ENCODE measurements at places on chromosomes 6 and 20. TPM values are rescaled to one million over a fixed set of nuclear protein-coding genes. Genes with fewer than 3 reads are reported as not detected.

CD83 gene
- total RNA-seq, result 7.5 TPM

SLC26A8 gene
- total RNA-seq, result 0.80 TPM

ADGRF4 gene
- total RNA-seq, result not detected

GGTLC1 gene
- total RNA-seq, result not detected

DNA sequence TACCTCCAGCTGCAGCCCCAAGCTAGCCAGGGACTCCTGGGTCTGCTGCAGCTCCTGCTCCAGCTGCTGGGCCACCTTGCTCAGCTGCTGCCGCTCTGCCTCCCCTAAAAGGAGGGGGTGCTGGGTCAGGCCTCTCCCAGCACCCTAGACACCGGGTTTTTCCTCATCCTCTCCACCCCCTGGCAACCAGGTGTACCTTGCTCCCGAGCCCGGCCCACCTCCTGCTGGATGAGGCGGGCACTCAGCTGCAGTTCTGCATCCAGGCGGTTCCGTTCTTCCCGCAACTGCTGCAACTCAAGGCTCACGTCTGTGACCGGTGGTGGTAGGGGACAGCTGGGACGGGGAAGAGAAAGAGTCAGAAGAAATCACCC is 6.1 kb upstream of the PSORS1C2 start:
- DNase-seq, result no peak

DNA sequence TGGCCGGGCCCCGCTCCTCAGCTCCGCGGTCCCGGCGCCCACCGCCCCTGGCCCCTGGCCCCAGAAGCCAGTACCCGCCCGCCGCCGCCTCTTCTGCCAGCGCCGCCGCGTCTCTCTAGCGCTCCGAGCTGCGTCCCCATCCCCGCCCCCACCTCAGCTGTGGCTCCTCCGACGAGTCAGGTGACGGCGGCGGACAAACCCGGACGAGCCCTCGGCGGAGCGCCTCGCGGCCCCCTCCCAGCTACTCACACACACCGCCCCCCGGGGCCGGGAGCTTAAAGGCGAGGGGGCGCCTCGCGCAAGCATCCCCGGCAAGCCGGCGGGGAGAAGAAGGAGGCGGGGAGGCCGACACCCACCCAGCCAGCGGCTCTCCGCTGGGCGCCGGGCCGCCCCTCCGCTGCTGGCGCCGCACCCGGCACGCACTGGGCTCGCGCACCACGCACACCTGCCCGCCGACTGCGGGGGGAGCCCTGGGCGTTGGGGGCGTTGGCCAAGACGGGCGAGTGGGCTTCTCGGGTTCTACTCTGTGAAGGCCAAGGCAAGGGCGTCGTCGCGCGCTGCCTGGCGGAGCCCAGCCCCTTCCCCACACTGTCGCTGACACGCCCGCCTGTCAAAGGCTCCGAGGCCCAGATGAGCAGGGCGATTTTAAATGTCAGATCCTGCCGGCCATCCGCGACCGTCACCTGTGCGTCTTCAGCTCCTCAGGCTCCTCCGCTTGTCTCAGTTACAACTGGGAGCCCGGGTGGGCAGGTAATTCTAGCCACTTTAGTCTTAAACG is at the start of gene SNAP91:
SNAP91 (minus strand) TSS at position 132 of the 778 bp plus-strand sequence. CDS start 1,174 bp downstream, outside the sequence.
- DNase-seq, result peak; percentile 81

DNA sequence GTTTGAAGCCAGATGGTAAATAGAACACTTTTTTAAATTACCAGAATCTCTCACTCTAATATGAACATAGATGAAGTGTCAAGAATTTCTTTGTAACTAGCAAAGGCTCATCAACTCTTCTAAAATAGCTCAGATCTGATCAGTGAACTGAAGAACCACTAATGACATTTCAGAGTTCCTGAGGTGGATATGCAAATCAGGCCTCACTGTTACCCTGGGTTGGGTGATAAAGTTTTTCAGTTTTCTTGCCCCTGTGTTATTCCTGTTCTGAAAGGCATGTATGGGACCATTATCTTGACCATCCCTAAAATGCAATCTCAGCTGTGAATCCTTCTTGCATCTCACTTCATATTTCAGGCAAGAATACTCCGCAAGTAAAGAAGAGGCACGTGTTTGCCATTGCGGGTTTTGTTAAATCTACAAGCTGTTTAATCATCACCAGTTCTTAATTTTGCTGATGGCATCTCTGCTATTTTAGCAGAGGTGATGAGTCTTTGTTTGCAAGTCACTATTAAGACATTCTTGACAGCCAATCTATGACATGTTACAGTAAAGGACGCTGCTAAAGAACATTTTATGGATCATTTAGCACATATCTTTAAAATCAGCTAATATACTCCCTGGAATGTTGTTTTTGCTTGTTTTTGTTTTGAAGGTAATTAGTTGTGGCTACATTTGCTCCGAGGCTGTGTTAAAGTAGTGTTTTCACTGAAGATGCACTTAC is 47.9 kb downstream of the KHDC1L start:
- DNase-seq, result no peak

DNA sequence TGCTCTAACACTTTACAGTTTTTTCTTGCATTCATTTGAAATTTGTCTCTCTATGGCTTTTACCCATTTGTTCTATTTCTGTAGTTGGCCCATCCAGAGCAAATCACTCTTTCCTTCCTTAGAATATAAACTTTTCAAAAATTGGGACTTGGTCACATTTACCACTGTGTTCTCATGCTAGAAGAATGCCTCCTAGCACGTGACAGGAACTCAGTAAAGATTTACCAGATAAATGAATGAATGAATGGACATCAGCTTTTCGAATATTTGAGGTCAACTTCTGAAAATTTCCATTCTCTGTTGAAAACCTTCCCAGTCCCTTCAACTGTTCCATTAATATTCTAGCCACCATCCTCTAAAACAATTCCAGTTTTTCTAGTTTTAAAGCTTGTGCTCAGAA is 294.5 kb downstream of the CD83 start:
- DNase-seq, result no peak

DNA sequence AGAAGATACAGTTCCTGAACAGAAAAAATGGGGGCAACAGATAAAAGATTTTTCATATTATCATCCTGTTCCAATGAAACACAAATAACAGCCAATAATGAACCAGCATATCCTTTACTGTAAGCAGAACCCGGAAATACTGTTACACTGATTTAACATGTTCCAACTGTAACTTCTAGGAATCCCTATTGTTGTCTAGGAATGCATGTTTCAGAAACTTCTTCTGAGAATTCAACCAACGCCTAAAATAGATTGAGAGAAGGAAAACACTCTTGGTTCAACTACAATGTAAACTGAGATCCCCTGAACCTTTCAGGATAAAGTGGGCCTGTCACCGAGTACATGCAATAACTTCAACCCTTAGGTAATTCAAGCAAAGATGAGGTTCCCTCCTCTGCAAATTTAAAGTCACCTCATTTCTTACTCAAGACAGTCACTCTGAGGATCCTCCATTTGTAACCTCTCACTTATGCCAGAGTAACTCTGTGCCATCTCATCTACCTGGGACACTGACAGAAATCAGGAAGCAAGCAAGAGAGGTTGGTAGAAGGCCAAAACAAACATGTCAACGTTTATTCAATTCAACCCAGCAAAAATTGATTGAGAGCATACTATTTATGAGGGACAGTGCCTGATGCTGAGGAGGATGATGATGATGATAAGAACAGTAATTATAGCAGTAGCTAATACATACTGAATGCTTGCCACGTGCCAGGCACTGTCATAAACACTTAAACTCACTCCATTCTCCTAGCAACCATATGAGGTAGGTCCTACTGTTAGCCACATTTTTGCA is 14.1 kb downstream of the UBE3D start:
- DNase-seq, result no peak

DNA sequence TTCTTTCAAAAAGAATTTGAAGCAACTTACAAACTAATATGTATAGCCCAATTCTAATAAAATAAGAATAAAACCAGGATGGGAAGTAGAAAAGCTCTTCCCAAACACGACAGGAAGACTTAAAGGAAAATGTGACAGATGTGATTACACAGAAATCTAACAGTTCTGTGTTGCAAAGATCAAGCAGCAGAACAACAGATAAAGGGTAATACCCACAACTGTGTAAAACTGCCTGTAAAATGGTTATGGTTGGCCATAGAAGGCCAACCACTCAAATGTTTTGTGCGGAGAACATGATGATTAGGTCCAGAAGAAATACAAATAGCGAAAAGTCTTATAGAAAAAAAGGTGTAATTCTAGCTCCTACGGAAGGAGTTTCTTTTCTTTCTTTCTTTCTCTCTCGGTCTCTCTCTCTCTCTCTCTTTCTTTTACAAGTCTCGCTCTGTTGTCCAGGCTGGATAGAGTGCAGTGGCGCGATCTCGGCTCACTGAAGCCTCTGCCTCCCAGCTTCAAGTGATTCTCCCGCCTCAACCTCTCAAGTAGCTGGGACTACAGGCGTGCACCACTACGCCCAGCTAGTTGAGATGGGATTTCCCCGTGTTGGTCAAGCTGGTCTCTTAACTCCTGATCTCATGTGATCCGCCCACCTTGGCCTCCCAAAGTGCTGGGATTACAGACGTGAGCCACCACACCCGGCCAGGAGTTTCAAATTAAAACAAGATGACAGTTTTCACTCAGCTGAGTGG is 128.5 kb downstream of the QRSL1 start:
- no peak for DNase-seq

DNA sequence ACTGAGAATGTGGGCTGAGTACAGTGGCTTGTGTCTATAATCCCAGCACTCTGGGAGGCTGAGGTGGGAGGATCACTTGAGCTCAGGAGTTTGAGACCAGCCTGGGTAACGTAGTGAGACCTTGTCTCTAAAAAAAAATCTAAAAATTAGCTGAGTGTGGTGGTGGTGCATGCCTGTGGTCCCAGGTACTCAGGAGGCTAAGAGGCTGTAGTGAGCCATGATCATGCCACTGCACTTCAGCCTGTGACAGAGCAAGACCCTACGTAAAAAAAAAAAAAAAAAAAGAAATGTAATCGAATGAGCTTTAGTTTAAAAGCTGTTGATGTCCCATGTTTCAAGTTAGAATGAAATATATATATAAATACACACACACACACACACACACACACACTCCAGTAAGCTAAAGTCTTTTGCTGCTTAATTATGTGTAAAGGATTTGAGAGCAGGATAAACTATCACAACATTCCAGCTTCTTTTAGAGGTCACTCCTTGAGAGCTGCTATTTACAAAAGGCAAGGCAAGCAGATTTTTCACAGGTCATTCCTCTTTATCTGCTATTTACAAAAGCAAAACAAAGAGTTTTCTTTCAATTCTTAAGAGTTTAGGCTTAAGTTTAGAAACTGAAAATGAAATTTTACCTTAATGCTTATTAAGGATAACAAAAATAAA is 4.7 kb upstream of the MICAL1 start:
- DNase-seq, result no peak

DNA sequence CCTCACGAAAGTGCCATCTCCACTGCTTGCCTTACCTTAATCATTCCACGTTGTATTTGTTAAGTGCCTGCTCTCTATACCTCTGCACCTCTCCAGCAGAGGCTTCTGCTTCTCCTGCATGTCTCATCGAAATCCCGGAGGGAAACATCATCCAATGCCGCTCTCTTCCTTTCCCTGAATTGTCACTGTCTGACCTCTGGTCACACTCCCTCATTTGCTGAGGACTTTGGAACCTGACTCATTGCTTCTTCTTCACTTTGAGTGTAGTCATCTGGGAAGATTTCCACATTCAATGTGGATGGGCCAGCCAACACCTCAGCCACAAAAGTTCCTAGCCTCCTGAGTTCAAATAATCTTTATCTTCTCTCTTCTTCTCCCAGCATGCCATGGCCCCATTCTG is 78.9 kb upstream of the BEND6 start:
- DNase-seq, result no peak

DNA sequence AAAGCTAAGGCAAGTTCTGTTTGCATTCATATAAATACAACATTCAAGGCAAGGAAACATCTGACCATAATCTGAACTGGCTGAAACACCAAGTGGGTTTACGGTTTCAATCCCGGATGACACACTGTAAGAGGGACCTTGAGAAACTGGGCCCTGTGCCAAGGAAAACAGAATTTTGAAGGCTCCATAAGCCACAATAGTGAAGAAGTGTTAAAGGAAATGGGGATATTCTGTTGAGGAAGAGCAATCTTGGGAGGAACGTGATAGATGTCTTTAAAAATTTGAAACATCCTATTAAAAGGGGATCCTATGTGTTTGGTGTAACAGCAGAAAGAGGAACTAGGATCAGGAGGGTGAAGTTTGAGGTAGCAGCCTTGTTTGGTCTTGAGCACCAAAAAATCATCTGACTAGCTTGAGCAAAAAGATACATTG is 82.4 kb upstream of the TAB2 start:
- no peak for DNase-seq

GRCh38 chr6:101703311-101703710 is 309.8 kb downstream of the GRIK2 start:
- DNase-seq, result no peak

DNA sequence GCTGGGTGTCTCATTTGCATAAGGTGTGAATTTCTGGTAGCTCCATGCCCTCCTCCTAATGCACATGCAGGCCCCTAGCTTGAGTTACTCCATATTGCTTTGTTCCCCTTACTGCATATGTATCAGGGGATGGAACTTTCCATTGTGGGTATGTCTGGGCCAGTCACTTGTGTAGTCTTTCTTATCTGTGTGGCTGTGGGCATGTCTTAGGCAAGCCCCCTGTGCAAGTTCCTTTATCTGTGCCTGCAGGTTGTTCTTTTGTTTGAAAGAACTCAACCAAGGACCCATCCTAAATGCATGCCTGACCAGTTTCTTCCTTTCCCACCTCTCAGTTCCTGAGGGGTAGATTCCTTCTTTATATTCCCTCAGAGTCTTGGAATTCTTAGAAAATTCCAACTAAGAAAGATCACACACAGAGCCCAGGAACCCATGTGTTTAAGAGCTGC is 23.6 kb downstream of the MBOAT1 start:
- no peak for DNase-seq

- DNase-seq, result peak; percentile 20
Observed at GRCh38 chr6:109892451-109893435, 85.4 kb upstream of the GPR6 start.

GRCh38 chr6:4297348-4297747 is 162.0 kb upstream of the ECI2 start:
- DNase-seq, result no peak

- DNase-seq, result no peak
Observed at GRCh38 chr6:166492092-166492741, 94.3 kb downstream of the RAMACL start.

DNA sequence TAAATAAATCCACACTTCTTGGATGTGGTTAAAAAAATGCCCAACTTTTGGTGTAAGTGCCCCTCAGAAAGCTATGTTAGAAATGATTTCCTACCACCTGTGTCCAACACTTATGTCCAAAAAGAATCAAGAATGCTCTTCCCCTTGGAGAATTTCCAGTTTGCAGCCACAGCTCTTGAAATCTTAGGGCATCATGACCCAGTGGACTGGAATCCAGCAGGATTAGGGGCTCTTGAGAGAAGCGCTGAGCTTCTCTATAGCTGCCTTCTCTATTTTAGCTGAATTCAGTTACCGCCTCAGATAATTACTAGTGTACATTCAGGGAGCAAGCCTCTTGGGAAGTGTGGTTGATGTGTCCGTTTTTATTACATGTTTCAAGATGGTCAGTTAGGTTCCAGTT is 2.5 kb downstream of the PHACTR1 start:
- DNase-seq, result no peak

GRCh38 chr6:53431704-53432103 is 83.0 kb upstream of the ELOVL5 start:
- no peak for DNase-seq

- no peak for DNase-seq
Observed at GRCh38 chr6:169867751-169868191, 116.3 kb downstream of the ERMARD start.

- no peak for DNase-seq
Observed at GRCh38 chr20:22523128-22523498, 61.3 kb downstream of the FOXA2 start.

GRCh38 chr20:5497556-5497955 is 180.8 kb upstream of the PROKR2 start:
- DNase-seq, result no peak
